ENCODE measurements at places on chromosomes 4 and X.

DNA sequence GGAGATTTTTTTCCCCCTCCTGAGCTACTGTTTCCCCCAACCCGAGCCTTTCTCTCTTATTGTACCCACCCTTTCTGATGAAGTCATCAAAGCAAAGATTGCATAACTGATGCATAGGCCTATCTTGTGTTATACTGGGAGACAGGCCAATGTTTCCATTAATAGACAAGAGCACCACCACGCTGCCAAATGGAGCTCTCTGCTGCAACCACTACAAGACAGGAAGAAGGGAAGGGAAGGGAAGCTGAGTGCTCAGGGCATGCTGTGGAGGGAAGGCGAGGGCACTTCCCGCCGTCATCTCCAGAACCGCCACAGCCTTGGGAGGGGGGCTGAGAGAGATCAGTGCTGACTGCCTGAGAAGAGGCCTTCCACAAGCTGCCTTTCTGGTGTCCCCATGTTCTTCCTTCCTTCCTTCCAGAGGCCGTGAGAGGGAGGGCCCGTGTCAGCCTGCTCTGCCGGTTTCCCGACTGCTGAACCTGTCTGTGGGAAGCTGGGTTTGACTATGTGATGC lies 75.0 kb downstream of the MGST2 start:
- peak; percentile 77 for DNase-seq

- no peak for DNase-seq
These were observed 20.9 kb downstream of the INTS6L start for GRCh38 chrX:135541351-135541750.

DNA sequence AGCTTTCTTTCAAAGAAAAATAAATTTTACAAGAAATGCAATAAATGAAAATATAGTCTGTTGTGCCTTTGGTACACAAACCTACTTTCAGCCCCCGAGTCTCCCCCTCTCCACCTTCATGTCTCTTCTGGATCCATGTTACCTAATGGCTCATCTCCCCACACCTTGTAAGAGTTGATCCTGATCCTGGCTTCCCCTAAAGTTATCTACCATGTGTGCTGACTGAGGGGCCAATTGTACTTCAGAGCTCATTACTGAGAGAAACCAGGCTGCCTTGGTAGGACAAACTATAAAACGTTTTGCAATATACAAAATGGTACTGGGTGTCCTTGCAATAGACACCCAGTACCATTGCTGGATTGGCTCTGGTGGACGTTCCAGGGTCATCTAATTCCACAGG lies 11.8 kb downstream of the PALLD start:
- no peak for DNase-seq

DNA sequence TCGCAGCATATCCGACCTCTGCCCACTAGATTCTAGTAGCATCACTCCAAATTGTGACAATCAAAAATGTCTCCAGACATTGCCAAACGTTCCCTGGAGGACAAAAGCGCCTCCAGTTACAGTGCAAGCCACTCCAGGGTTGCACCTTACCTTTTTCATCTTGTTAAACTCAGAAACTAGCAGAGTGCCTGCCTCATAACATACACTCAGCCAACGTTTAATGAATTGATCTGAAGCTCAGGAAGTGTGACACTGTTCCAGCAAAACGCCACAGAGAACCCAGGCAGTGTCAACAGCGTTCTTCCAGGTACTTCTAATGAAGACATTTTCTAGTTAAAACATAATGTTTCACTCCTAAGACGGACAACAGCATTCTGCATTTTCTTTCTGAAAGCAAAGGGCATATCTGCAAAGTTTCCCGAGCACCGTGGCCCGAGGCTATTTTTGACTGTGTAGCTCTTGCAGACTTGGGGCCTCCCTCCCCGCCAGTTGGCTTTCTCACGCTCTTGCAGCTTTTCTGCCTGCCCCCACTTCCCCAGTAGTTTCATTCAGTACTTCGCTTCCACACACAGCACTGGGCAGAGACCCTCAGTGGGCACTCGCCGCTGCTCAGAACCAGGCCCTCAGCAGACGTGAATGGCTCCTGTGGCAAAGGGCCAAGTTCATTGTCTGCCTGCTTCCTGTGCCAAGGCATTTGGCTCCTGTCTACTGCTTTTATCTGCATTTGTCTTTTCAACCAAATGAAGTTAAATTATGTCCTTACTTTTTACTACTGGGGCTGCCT lies 133.4 kb upstream of the TTC29 start:
- no peak for DNase-seq

DNA sequence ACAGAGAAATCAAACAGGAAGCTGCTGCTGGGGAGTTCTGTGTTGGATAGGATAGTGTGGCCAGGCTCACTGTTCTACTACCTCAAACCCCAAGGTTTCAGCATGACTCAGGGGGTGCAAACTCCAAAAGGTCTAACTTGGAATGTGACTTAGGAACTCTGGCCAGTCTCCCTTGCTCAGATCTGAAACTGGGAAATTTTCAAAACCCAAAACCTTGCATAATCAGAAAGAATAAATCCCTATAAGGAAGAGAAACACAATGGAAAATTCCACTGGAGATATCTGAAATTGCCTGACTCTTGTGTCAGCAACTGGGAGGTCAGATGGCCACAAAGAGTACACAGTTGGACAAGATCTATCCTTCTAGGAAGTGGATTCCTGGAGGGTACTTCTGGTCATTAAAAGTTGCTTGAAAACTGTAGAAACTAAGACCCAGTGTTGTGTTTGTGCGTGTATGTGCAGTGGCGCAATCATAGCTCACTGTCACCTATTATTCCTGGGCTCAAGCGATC lies 58.0 kb downstream of the PPEF2 start:
- DNase-seq: no peak
